ENCODE measurements at places on chromosomes 3 and 15.

- DNase-seq: no peak
Observed at GRCh38 chr3:188108703-188109412, 45.1 kb upstream of the LPP start.

DNA sequence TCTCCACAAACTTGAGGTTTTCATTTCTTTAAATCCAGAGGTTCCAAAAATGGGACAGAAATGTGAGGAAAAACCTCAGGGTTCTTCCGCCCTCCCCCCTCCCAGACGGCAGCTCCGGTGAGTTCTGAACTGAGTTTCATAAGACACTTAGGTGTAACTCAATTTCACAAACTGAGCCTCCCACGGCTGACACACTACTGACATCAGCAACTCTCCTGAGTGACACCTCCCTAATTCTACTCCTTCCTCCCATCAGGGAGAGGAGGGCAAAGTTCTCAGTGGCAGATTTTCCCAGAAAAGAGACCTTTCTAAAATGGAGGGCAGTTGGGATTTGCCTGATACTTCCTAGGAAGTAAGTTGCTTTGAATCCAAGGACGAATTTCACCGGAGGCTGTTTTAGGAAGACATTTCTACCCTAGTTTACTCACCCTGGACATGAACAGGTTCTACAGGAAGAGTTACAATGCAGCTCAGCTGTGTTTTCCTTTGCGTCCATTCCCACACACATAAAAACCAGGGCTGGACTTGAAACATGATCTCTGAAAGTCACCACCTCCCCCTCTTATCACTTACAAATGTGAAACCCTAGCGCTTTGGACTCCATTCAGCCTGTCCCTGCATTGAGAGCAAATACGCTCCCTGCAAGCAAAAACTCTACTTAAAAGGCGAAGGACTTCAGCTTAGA, 78.1 kb upstream of the LMOD3 start:
- DNase-seq: no peak

DNA sequence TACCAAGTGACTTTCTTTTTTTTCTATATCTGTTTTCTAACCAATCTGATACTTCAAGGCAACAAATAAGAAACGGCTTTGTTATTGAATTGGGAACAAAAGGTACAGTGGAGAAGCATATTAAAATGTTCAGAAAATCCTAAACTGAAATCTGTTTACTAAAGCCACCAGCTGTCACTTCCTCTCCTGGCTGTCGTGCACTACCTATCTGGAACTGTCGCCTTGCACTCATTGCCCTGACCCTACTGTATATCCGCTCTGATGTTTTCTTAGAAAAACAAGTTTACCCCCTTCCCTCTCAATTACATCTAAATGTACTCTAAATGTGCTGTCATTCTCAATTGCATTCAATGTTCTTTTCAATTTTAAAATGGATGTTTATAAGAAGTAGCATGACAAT, 439.8 kb upstream of the ARRDC4 start:
- no peak for DNase-seq

DNA sequence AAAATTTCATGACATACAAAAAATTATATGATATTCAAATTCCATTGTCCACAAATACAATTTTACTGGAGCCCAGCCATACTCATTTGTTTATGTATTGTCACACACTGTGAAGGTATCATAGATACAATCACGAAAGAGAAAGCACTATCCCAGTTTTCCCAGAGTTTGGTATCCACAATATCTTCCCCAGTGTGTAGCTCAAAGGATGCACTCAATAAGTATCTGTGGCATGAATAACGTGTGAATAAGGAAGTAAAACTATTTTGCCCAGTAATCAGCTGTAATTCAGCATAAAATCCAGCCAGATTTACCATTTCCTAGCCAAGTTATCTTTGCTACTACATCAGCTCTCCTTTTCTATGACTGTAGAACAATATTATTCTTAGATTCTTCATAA, 131.3 kb upstream of the KCNMB2 start:
- DNase-seq: no peak

- DNase-seq: no peak
Observed at GRCh38 chr3:32469151-32469874, 33.3 kb downstream of the CMTM6 start.

GRCh38 chr3:18609187-18609586, 184.0 kb upstream of the SATB1 start:
- DNase-seq: no peak

- no peak for DNase-seq
Observed at GRCh38 chr3:71629711-71630110, 46.2 kb upstream of the FOXP1 start.

DNA sequence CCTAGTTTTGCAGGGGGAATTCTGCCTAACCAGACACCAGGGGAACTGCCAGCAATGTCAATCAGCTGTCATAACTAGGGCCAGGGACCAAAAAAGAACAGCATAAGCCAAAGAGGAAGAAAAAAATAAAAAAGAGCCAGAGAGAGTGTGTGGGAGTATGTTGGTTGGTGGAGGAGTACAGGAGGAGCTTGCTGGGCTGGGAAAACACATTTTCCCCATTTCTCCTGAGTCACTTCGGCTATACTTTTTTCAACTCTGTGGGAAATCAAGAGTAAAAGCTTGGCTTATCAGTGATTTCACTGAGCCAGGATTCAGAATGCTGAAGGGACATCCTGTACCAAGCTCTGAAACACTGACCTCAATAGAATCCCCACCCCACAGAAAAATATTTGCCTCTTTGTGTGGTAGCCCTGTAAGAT, 144.7 kb upstream of the DPH6 start:
- DNase-seq: no peak

- DNase-seq: no peak
Observed at GRCh38 chr3:60696428-60697125, 554.7 kb downstream of the FHIT start.

DNA sequence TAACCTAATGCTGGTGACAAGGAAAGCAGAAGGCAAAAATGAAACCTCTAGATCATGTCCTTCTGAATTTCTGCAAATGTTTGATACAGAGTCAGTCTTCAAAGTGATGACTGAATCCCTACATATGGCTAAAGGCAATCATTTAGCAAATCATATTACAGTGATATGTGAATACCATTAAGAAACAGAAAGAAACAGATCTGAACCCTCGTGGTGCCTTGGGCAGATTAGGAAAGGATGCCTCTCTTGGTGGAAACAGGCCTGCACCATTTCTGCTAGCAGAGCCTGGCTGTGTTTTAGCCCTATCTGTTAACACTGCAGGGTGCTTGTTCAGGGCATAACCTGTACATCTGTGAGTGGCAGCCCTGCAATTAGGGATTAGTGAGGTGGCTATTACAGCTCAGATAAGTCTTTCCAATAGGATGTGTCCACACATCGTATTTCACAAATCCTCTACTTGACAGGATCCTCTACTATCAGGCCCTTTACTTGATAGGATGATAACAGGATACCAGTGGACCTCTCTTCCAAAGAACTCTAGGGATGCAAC, 12.1 kb downstream of the SEC22C start:
- no peak for DNase-seq

DNA sequence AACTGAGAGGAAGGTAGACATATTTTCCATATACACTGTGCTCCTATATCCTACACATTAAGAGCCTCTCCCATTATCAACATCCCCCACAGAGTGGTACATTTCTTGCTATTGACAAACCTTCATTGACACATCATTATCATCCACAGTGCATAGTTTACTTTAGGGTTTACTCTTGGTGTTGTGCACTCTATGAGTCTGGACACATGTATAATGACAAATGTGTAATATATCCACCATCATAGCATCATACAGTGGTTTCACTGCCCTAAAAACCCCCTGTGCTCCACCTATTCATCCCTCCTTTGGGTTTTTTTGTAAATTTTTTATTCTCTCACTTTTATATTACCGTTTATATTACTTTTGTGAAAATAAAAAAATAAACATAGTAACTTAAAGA, 22.2 kb upstream of the CLDN18 start:
- no peak for DNase-seq

DNA sequence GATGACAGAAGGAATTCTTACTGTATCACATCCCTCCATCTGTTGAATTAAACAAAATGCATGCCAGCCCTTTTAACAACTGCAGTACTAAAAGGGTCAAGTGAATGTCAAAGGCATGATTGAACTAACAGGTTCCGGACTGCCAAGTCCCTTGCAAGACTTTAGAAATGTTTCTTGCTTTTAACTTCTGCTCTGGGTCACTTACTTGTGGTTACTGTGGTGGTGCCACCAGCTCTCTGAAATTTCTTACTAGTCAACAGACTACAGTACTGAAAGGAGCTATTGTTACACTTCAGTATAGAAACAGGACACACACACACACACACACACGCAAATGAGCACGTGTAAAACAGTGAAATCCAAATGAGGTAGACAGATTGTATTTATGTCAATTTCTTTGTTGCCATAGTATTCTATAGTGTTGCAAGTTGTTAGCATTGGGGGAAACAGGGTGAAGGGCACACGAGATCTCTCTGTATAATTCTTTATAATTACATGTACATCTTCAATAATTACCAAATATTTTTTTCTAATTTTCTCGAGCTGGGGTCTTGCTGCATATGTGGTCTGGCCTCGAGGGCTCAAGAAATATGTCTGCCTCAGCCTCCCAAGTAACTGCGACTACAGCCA, 79.9 kb upstream of the SLC25A26 start:
- no peak for DNase-seq

- peak; percentile 61 for DNase-seq
Observed at GRCh38 chr3:12444582-12445471, 39.5 kb upstream of the TSEN2 start.

- DNase-seq: no peak
Observed at GRCh38 chr15:96342406-96343112, 12.1 kb downstream of the NR2F2 start.

DNA sequence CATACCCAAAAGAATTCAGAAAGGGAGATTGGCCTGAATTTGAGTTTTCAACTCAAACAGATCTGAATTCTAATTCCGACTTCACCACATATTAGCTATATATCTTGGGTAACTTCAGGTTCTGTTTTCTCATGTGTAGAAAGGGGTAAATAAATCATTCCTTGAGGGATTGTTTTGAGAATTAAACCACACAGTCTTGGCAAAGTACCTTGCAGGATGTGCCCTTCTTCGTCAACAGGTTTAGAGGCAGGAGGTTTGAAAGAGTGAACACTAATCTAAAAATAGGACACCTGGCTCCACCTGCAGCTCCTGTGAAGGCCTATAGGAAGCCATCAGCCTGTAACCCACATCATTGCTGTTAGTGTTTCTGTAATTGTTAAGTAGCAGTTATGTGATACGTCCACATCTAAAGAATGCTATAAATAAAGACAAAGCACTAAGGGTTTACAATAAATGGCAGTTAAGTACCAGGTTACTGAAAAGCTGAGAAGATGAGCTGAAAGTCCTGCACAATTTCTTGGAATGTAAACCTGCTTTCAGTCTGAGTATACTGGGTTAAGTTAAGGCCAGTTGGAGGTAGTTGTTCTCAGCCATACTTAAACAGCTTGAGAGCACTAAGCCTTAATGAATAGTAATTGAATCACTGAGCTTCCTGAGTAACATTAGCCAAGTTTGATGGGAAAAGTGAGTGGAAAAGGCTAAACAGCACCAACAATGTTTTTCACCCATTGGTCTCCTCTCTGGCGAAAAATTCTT, 6.0 kb downstream of the CCDC80 start:
- no peak for DNase-seq

GRCh38 chr3:136186344-136186743, 9.8 kb downstream of the MSL2 start:
- DNase-seq: no peak

GRCh38 chr15:28167042-28167441, 67.9 kb upstream of the OCA2 start:
- no peak for DNase-seq

GRCh38 chr3:196609343-196609775, 30.1 kb upstream of the NRROS start:
- peak; percentile 92 for DNase-seq

DNA sequence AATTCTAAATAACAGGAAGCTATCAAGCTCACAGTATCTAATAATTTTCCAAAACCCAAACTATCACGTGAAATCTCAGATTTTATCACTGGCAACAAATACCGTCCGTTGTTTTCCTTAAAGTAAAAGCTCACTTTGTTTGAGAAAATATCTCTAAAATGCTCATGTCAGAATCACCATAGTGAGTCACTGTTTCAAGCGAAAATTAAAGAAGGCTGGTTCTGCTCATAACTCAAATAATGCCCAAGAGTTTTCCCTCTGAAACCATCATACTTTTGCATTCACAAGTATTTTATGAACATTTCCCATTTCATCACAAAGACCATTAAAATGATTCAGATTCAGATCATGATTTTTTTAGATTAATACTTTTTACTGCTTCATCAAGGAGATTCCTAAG, 50.6 kb downstream of the TBL1XR1 start:
- no peak for DNase-seq

DNA sequence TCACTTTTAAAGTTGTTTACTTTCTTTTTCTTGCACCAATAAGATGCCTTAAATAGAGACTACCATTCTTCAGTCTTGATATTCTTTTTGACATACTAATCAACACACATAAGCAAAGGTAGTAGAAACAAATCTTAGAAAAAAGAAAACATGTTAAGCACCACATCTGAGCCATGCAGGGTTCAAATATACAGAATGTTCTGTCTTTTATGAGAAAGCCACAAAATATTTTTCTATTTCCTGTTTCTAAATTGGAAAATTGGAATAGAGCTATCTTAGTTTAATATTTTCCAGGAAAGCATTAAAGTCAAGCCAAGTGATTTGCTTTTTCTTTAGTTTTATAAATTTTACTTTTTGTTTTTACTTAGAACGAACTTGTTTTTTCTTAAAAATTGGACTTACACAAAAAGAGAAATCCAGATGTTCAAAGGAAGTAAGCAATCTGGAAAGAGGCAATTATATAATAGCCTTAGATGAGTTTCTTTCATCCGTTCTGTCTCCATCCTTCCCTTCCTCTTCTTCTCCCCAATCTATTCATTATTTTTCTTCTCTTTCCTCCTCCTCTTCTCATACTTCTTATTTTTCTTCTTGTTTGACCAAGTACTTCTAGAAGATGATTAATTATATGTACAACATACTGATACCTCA, 731.7 kb downstream of the SQOR start:
- DNase-seq: no peak

DNA sequence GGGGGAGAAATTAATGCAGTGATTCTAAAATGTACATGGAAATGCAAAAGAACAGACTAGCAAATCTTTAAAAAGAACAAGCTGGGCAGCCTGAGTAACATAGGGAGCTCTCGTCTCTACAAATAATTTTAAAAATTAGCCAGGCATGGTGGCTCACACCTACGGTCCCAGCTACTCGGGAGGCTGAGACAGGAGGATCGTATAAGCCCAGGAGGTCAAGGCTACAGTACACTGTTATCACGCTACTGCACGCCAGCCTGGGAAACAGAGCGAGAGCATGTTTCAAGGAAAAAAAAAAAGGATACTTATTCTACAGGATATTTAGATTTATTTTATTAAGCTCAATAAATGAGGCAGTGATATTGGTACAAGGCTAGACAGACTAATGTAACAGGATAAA, 40.9 kb downstream of the STAG1 start:
- DNase-seq: no peak

- DNase-seq: no peak
Observed at GRCh38 chr3:122864498-122864897, 69.6 kb downstream of the SLC49A4 start.
